Endothelial cell of umbilical vein (primary cell): ENCODE measurements at places on chromosomes 4 and X.

DNA sequence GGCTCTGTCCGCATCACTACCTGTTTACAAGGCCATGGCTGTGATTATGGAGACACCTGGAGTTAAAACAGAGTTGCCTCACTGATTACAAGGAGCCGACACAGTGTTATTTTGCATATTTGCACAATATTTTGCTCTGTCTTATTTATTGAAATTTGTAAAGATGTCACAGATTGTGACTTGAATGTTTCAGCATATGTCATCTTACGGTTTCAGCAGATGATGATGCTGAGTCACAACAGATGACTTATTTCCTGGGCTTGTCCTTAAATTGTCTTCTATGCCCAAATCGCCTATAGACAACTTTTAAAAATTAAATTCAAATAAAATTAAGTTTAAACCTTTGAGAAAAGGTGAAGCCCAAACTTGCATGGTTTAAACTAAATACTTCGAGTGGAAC lies 87.1 kb upstream of the INPP4B start:
- no peak for DNase-seq

DNA sequence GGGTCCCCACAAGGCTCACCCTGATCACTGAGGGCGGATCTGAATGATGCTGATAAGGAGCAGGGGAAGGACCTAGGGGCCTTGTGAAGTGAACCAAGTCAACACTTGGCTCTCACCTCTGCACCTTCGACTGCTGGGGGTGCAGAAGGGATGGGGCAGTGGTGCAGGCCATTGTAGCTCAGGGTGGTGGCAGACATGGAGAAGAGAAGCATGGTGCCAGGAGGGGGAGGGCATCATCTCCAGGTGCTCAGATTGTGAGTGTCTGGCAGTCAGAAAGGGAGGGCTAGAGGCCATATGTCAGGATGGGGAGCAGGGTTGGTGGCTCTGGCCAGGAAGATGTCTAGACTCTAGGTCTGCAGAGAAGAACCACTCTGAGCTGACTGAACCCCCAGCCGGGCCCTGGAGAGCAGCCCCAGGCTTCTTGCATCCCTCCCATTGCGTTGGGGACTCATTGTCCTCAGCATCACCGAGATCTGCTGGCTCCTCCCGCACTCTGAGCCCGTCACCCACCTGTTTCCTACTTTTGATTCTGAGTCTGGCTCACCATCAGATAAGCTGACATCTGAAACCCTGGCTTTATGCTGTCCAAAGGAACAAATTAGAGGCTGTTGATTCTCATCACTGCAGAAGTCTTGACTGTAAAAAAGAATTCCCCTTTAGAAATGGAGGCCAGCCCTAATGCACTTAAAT lies 3.8 kb downstream of the APLN start:
- no peak for DNase-seq

DNA sequence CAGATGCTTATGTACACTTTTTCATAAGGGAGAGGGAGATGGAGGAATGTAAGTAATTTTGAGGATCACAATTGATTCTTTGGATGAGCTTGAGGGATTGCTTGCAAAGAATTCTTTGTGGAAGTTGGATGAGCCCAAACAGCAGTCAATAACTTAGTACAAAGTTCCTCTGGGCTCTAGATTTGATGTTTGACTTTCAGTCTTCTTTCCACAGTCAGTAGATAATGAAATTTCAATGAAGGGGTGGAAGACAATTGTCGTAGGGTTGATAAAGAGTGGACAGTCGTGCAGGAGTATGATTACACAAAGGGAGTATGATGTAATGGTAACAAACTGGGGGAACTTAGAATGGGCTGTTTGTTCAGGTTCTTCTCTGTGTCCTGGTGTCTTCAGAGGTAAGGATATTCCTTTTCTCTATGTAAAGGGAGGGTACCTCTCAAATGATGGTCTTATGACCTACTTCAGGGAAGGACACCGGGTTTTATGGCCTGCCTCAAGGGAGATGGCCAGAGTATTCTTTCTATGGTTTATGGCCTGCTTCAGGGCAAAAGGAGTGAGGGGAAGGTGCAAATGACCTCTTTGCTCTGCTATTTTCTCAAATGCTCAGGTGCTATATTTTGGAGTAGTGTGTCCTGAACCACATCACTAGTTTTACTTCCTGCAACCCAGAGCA lies 1.7 kb upstream of the ABRAXAS1 start:
- no peak for DNase-seq

DNA sequence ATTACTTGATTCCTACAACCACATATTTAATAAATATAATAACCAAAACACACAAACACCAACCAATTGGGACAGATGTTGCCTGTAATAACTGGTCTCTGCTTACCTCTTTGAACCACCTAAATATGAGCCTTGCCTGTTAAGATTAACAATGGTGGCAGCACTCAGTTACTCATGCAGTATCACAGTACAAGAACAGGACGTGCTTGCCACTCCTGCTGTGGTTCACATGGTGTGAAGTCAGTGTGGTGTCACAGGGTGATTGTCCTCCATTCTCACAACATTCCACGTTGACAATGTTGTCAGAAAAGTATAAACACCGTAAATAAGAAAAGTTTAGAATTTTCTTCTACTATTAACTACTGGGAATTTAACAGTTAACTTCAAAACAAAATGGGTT lies 365.0 kb downstream of the PPP3CA start:
- DNase-seq, result no peak

GRCh38 chr4:3243136-3243780 lies 5.7 kb upstream of the MSANTD1 start:
- no peak for DNase-seq

- DNase-seq, result no peak
Measured at GRCh38 chr4:69656653-69657158, 3.7 kb upstream of the UGT2A1 start.

DNA sequence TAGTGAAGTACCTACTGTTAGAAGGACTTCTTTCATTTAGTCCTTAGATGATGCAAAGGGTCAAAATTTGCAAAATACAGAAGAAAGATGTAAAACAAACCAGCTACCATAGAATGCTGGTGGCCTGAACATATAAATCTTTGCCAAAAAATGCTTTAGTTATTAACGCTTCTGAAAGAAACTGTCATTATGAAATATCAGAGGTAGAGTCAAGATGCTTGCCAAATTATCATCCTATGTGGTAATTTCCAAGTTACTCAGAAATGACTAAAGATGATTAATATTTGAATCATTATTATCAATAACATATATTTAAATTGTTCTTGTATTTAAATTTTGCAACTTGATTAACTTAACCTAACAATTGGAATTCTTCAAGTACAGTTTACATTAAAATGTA lies 588.4 kb upstream of the FAM241A start:
- DNase-seq, result no peak

GRCh38 chr4:107863416-107863815 lies 38.7 kb downstream of the SGMS2 start:
- no peak for DNase-seq

- no peak for DNase-seq
Measured at GRCh38 chrX:110665223-110666002, 130.2 kb downstream of the CHRDL1 start.

DNA sequence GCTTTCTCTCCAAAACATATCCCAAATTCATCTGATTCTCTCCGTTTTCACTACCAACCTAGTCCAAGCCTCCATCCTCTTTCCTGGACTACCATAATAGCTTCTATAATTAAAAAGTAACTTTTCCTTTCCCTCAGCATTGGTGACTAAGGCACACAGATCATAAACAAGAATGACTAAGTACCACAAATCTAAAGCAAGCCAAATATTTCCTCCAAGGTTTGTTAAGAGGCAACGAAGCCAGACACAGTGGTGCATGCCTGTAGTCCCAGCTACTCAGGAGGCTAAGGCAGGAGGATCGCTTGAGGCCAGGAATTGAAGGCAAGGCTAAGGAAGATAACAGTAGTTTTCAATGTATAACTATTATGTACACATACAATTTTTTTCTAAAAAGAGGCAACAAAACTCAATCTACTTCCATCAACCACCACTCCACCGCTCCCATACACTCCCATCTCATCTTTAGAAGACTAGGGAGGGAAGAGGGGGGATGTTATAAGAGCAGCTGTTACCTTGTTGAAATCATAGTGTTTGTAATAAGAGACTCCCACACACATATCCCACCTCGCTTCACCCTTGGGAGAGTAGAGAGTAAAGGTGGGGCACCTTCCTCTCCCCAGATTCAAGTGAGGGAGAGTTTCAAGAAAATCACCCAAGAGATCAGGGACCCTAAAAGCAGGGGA lies 4.2 kb upstream of the JCHAIN start:
- no peak for DNase-seq

DNA sequence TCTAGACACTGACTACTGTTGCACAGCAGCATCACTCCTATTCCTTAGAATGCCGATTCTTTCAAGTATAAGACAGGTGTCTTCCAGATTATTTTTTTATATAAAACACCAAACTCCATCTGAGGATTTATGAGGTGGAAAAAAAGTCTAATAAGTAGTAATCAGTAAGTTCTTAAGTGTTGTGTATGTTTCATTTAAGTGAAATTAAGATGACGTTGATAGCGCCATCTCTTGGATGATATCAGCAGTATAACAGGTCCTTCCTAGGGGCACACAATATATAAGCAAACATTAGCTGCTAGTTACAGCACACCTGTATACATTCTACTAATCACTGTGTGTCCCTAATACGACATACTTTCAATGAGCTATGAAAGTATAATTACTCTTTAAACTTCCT lies 99.6 kb upstream of the STS start:
- no peak for DNase-seq

- DNase-seq, result no peak
Measured at GRCh38 chr4:3867403-3868100, 101.4 kb downstream of the ADRA2C start.

- DNase-seq, result no peak
Measured at GRCh38 chrX:76915836-76916235, 488.3 kb downstream of the MAGEE1 start.

DNA sequence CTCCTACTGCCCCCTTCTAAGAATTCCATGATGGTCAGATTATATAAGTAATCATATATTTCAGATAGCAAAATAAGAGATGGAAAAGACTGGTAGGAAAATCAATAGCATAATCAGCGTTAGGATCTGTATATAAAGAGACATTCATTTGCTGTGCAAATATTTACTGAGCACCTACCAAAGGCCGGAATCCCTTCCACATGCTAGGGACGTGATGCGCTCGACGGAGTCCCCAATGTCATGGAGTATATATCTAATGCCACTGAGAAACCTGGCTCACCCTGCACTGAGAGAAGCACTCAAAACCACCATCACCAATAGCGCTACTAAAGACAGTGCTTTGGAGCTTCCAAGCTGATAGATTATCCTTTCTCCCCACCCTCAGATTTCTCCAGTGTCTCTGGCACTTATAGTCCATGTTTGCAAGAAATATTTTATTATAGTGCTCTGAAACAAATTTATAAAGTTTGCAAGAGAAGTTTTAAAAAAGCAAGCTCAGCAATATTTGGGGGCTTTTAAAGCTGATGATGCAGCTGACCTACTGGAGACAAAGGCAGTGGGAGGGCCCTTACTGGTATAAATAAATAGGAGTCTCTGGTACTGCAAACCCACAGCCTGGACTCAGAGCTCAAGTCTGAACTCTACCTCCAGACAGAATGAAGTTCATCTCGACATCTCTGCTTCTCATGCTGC lies at the start of gene CXCL13:
CXCL13 (plus strand) TSS at position 611 of the 693 bp plus-strand sequence; CDS start at position 657, 46 bp downstream.
- DNase-seq, result no peak

DNA sequence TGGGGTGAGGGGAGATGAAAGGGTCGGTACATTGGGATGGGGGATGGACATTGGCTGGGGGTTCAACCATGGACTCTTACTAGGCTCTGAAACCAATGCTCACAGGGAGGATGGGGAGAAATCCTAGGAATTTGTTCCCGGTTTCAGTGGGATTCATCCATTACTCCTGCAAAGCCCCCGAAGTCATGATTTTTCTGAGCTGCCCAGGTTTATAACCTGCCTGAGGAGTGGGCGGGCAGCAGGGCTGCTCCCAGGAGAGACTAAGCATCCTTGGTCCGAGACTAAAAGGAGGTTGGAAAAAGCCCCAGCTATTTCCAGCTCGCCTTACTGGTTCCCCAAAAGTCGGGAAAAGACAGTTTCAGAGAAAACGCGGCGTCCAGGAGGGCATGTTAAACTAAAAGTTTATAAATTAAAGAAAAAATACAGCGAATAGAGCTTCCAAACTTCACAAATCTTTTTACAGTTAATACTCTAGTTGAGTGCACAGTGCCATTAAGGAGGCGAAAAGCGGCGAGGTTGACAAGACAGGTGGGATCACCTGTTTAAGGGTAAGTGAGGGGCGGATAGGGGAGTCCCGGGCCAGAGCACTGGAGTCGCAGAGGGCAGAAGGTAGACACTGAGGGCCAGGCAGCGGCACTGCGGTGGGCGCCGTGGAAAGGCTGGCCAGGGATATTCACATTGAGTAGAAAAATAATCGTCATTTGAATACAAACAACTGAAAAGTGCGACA lies 3.7 kb downstream of the NKX3-2 start:
- DNase-seq, result no peak

DNA sequence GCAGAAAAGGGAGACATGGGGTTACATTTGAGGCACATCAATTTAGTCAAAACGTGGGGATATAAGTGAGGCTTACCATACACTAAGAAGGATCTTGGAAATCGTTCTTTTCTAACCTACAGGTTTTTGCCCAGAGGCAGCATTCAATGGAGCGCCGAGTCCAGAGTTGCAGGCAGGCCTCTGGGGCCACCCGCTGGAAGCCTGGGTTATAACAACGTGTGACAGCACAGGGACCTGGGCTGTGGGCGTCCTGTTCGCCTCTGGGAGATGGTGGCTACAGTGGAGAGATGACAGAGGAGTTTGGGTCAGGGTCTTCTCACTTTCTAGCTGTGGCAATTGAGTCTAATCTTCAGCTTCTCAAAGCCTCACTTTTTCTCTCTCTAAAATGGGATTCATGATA lies 53.9 kb downstream of the ENPP6 start:
- peak; percentile 5 for DNase-seq

- DNase-seq, result no peak
Measured at GRCh38 chrX:148649145-148649795, 148.9 kb downstream of the AFF2 start.

GRCh38 chr4:18536428-18536827 lies 514.9 kb upstream of the LCORL start:
- DNase-seq, result peak; percentile 32

GRCh38 chr4:11230866-11231265 lies 197.8 kb downstream of the HS3ST1 start:
- no peak for DNase-seq

DNA sequence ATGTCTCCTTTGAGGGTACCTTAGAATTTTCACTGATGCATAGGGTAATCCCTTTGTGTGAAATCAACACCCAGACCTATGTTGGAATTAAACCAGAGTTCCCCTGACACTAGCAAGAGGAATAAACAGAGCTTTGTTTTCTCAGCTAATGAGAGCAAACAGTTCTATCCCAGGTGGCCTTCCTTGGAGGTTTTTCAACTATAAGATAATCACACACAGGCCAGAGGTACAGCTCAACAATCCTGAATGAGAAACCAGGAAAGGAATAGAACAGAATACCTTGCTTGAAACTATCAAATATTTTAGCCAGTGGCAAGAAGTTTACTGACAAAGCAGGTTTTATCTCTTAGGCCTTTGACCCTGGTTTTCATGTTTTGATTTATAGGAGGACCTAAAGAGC lies 100.2 kb downstream of the OTC start:
- no peak for DNase-seq

DNA sequence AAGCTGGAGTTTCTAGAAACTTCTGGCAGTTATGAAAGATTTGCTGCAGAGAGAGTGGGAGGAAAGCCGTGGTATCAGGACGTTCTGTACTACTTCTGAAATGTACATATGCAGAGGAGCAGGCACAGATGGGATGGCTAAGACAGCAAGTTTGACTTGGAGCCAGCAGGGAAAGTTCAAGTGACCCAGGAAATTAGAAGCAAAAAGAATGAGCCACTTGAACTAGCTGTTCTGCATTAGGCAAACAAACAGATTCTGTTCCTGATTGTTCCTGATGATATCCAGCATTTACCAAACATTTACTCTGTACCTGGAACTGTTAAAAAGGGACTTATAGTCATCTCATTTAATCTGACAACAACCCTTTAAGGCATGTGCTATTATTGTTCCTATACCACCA lies 41.4 kb upstream of the CXCL13 start:
- no peak for DNase-seq
